Left renal pelvis (tissue), 4 donors: ENCODE measurements at places on chromosomes 1 and 21. TPM values are rescaled to one million over a fixed set of nuclear protein-coding genes. Genes with fewer than 3 reads are reported as not detected.

Gene NPR1
- 74.9 TPM for polyA plus RNA-seq

- no peak for DNase-seq
These were observed 31.6 kb downstream of the VWA5B1 start for GRCh38 chr1:20322081-20322824.

DNA sequence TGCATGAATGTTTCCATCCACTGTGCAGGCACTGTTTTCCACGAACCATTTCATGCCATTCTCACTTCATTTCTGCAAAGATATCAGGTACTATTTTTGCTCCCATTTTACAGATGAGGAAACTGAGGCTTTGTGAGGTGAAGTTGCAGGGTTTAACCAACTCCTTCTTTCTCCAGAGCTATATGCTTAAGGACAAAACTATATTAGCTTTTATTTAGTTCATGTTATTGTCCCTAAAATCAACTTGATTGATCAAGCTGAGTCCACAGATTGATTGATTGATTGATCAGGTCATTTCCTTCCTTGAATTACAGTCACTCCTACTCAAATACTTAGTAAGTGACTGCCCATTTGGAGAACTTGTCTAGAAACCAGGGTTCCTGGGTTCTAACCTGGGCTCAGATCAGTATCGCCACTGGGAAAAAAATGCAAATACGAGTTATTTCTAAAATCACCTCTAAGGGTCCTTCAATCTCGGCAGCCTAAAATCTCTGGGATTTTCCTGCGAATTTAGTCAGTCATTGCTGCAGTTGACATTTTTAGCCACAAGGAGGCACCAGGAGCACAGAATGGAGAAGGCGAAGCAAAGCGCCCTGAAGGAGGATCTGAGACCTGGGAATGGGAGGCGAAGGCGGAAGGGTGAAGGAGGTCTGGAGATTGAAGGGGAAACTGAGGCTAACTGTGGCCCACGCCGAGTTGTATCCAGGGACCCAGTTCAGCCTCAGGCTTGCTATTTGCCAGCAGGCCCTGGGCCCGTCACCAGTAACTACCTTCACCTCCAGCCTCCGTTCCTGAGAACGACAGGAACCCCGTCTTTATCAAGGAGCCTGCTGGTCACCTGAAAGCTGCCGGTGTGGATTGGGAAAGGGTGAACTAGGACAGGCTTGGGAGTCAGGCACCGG, 14.3 kb upstream of the MUL1 start:
- DNase-seq = peak; percentile 78

Gene LAPTM5
- polyA plus RNA-seq = 17.2 TPM

GRCh38 chr1:42944246-42944928, 14.3 kb downstream of the SLC2A1 start:
- DNase-seq = no peak

GRCh38 chr21:15028186-15028585, 36.6 kb downstream of the NRIP1 start:
- no peak for DNase-seq

Gene SPRR2A
- polyA plus RNA-seq = not detected

DNA sequence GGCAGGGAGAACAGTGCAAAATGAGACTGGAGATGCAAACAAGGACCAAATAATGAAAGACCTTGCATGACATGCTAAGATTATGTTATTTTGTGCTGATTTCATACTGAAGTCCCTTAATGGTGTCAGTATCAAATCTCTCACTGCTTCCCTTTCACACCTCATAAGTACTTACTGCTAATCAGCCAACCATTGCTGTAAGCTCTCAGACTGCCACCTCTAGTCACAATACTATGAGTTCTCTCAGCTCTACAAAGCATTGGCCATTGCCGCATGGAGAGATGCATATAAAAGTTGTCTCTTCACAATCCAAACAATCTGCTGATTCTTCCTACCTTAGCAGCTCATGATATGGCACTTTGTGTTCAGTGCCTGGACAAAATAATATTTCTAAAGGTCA, 375.4 kb downstream of the LTN1 start:
- DNase-seq = no peak

Gene ADGRL4
- polyA plus RNA-seq = 29.0 TPM

DNA sequence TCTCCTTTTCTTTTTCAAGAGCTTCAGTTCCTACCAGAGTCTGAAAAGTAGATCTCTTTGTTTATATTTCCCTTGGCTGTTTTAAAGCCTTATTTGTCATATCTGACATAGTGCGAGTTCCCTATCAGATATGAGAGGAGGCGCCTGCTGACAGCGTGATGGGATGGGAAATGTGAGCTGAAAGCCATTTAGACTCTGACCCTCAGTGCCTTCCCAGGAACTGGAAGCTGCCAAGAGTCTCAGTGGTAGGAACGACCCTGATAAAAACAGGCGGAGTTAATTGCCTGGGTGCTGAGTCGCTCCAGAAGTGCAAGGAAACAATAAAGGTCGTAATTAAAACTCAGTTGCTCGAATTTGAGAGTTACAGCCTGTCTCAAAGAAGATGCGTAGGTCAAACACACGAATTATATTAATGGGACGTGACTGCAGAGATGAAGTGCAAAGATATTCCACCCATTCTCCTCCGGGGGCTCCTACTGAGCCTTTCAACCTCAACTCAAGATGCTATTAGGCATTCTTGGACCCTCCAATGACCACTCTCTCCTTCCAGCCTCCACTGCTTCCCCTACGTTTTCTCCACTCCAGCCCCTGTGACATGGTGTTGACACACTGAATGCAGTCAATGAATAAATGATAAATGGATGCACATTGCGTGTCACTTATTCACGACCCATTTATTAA, 84.6 kb downstream of the KAZN start:
- no peak for DNase-seq

- no peak for DNase-seq
These were observed 201.0 kb upstream of the MAP1LC3C start for GRCh38 chr1:242199776-242200458.

Gene SPATA21
- polyA plus RNA-seq = 0.17 TPM

- DNase-seq = no peak
These were observed 3.5 kb downstream of the YOD1 start for GRCh38 chr1:207047505-207047904.

- no peak for DNase-seq
These were observed 3.4 kb downstream of the KRTAP10-12 start for GRCh38 chr21:44700101-44701022.

DNA sequence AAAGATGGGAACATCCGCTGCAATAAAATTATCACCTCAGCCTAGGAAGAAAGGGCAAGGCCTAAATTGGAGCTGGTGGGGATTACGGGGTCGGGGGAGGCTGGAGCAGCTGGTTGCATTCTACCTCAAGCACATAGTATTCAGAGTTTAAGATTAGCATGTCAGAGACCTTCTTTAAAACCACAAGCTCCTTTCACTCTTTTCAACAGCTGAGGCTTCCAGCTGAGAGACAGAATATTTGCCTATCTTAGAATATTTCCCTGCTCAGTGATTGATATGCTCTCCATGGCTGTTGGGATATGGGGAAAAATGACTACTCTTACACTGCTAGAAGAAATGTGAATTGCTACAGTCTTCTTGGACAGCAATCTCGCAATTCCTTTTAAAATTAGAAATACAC, 248.6 kb downstream of the TBX15 start:
- no peak for DNase-seq

Gene OR2L13
- polyA plus RNA-seq = not detected

Gene ANKRD45
- 1.4 TPM for polyA plus RNA-seq

DNA sequence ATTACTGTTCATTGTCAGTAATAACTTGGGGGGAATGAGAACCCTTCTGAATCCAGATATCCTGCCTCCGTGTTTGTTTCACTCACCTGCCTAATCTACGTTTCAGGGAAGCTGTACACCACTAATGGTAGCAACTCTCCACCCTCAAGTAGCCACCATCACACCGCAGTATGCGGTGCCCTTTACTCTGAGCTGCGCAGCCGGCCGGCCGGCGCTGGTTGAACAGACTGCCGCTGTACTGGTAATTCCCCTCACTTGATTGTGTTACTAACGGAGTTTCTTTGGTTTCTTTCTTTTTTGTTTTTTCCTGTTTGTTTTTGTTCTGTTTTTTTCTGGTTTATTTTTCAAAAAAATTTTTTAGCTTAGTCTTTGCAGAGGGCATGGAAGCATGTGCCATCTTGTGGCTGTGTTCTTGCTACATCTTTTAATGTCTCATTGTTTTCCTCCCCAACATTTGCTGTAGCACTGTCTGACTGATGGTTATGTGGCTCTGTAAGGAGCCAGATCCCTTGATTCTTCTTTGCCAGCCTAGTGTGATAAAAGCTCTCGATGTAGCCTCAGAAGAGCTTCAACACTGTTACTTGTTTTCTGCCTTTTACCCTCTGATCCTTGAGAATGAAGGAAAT, 15.9 kb upstream of the OLFML3 start:
- no peak for DNase-seq

- DNase-seq = no peak
These were observed 39.5 kb downstream of the IRF2BP2 start for GRCh38 chr1:234570329-234571120.

- peak; percentile 32 for DNase-seq
These were observed at the start of gene TNFSF18 for GRCh38 chr1:173050865-173051264. Gene TNFSF18, minus strand, starts transcription at chr1:173050941. Its CDS starts 45 bp downstream, at chr1:173050896.

DNA sequence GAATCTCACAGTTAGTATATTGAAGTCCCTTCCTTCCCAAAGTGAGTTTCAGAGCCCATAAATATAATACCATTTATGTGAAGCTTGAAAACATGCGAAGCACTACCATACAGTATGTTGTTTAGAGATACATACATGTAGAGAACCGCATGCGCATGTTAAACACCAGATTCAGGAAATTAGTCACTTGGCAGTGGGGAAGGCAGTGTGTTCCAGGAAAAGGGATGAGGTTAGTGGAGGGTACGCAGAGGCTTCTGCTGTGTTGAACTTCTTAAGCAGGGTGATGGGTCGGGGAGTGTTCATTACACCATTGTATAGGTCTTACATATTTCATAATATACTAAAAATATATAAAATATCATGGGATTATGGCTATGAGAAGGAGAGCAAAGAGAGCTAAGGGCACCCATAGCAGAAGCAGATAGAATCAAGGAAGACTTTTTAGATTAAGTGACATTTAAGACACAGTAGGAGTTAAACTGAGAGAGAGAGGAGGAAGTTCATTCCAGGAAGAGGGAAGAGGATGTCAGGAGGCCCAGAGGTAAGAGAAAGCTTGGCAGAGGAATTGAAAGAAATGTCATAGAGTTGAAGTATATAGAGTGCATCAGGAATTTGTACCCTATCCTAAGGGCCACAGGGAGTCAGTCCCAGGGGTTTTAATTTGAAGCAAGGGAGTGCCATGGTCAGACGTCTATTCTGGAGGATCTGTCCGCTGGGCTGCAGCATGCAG, 43.5 kb upstream of the SARS1 start:
- DNase-seq = no peak

Gene LRRC8C
- 7.6 TPM for polyA plus RNA-seq

GRCh38 chr1:113805256-113805531, 7.1 kb downstream of the RSBN1 start:
- DNase-seq = no peak

DNA sequence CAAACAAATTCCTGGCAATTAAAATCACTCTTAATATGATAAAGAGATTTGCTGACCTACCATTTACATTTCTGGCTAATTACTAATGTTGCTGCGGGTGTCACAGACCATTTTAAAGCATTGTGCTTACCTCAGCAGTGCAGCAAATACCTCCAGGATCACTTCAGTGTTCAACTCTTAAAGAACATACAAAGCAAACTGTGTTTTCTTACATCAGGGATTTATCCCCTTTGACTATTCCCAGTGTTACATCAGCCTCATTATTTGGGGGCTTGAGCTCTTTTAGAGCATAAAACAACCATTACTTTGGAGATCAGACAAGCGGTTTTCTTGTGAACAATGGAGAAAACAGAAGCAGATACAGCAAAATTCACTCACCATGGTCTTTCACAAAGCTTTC, 185.4 kb downstream of the LYPLAL1 start:
- DNase-seq = no peak

DNA sequence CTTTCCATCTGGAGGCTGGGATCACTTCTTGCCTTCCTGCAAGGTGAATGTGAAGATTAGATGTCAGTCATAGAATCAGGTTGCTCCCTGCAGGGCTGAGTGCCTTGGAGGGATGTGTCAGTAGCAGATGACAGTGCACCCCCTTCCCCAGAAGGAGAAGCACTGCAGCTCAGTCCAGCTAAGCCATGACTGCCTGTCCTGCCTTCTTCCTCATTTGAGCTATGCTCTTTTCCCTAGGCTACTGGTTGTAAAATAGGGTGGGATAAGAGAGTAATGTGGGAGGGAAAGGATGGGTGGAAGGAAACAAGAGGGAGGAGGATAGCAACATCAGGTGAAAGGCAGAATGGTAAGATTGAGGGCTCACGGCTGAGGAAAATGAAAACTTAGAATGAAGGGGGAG, 11.1 kb upstream of the FABP3 start:
- no peak for DNase-seq

Gene PTTG1IP
- polyA plus RNA-seq = 301 TPM
